Stimulated activated CD4-positive, alpha-beta T cell treated with anti-CD3 and anti-CD28 coated beads, Interleukin-12 subunit alpha, Interleukin-12 subunit beta, amount 100 ng/mL, for 48 hours (primary cell): ENCODE measurements at places on chromosomes 7 and 10.

- DNase-seq: no peak
Observed at GRCh38 chr10:3889961-3890522, 105.0 kb upstream of the KLF6 start.

GRCh38 chr7:82602066-82602465 is 158.5 kb upstream of the CACNA2D1 start:
- no peak for DNase-seq

GRCh38 chr10:100037758-100038315 is 28.1 kb upstream of the DNMBP start:
- no peak for DNase-seq

DNA sequence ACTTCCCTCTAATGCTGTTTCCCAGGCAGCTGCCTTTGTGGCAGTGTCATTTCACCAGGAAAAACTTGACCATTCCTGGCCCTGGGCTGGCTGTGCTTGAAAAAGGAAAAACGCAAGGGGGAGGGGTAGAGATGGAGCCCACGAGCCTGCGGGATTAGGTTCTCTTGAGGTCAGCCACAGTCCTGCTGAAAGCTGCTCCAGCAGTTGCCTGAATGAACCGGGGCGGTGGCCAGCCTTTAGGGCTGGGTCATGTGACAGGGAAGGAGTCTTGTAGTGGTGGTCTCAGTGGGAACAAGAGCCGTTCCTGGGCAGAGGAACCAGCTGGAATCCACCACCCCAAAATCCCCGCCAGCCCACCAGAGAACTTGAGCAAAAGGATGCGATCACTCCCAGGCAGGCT is 51.2 kb upstream of the LRRC4 start:
- no peak for DNase-seq
